PC-9 (cell line): ENCODE measurements at places on chromosomes 7 and 10. TPM values are rescaled to one million over a fixed set of nuclear protein-coding genes. Genes with fewer than 3 reads are reported as not detected.

The CNNM1 gene
- not detected in 2 replicates for total RNA-seq

DNA sequence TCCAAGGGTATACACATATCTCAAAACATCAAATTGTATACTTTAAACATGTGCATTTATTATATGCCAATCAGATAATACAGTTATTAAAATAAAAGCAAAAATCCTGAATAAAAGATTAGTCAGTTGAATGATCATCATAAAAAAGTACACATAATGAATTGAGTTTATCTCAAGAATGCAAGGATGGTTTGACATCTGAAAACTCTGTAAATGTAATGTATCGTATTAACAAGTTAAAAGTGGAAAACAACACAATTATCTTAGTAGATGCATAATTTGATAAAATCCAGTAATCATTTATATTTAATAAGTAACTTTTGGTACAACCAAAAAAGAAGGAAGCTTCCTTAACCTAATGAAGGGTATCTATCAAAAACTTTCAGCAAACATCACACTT is 86.6 kb downstream of the COL28A1 start:
- no peaks in the 10 kb centered on the region for H3K36me3 ChIP-seq
- no peak for DNase-seq
- no peak overlapping the region for H3K27ac ChIP-seq

The IDI2 gene
- total RNA-seq, result not detected in 2 replicates

The PRKAR2B gene
- 2.7 and 2.9 TPM in 2 replicates for total RNA-seq

- no peaks in the 10 kb centered on the region for H3K27me3 ChIP-seq
- no peak for DNase-seq
- no peak overlapping the region for H3K4me3 ChIP-seq
- no peaks in the 10 kb centered on the region for H3K36me3 ChIP-seq
Observed at GRCh38 chr10:66782776-66783175, 143.1 kb upstream of the LRRTM3 start.

- peak overlapping the region; percentile 92; the same call in 1 of the 2 replicates for H3K4me3 ChIP-seq
- no peaks in the 10 kb centered on the region for H3K36me3 ChIP-seq
- no peaks in the 10 kb centered on the region for H3K27me3 ChIP-seq
- peaks cover 28% of the 10 kb centered on the region for H3K4me1 ChIP-seq
- H3K27ac ChIP-seq, result peak overlapping the region; percentile 72
Observed at GRCh38 chr10:124918906-124919305, 23.0 kb upstream of the ZRANB1 start.

DNA sequence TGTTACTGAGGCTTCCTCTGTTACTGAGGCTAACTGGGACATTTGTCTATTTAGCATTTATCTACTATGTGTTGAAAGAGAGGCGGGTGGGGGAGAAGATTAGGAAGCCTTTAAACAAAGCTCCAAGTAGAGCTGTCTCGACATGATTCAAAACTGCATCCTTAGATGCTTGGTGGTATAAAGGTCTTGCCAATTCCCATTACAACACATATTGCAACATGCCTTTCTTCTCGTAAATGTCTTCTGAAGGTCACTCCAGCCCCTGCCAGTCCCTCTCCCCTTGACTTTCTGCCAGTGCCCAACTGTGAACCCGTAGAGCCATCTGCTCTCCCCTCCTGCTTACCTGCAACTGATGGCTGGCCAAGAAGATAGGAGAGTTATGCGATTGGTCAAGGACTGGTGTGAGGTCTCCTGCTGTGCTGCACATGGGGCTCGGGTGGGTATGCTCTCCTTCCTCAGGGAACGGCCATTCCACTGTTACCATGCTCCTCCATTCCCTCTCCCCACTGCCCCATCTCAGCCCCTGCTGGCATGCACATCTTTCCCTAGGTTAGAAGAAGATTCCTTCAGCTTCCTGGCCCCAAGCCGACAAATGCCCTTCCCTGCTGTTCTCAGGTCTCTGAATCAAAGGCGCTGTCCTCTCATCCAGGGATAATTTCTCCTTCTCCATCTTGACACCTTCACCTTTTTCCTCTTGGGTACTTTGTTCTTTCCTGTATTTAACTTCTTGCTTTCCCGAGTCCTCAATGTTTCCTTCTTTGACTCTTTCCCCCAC is 43.6 kb upstream of the ZNF32 start:
- no peak for DNase-seq
- H3K4me3 ChIP-seq, result no peak overlapping the region
- H3K27me3 ChIP-seq, result peaks cover 79% of the 10 kb centered on the region
- H3K27ac ChIP-seq, result no peak overlapping the region
- H3K4me1 ChIP-seq, result no peaks in the 10 kb centered on the region
- no peaks in the 10 kb centered on the region for H3K36me3 ChIP-seq

DNA sequence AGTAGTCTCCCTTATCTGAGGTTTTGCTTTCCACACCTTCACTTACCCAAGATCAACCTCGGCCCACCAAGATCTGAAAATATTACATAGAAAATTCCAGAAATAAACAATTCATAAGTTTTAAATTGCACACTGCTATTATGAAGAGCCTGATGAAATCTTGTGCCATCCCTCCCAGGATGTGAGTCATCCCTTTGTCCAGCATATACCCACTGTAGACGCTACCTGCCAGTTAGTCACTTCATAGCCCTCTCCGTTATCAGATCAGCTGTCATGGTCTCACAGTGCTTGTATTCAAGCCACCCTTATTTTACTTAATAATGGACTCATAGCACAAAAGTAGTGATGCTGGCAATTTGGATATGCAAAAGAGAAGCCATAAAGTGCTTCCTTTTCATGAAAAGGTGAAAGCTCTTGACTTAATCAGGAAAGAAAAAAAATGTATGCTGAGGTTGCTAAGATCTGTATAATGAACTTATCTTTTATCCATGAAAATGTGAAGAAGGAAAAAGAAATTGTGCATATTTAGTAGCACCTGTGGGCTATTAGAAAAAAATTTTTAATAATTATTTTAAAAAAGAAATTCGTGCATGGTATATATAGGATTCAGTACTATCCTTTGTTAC is 9.8 kb upstream of the MRPS16 start:
- no peak overlapping the region for H3K4me3 ChIP-seq
- no peaks in the 10 kb centered on the region for H3K27me3 ChIP-seq
- peak; percentile 61 for DNase-seq
- H3K27ac ChIP-seq, result peak overlapping the region; percentile 91
- no peaks in the 10 kb centered on the region for H3K36me3 ChIP-seq

The DLD gene
- 109 and 157 TPM in 2 replicates for total RNA-seq

The CYP3A5 gene
- total RNA-seq, result 2.0 and 3.2 TPM in 2 replicates

DNA sequence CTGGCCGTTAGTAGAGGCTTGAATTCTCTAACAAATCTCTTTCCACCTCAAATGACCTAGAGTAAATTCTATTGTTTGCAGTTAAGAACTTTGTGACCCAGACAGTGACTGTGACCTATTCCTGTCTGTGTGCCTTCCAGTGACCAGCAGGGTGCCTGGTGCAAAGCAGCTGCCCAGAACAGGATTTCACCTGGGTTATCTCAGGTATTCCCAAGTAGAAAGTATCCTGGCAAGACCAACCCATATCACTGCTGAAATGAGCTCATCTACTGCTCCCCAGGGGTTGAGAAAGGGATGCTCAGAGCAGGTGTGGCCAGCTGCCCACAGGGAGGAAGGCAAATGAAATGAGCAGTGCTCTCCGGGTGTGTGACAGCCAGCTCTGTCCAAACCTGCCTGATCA is 2.1 kb upstream of the MSMB start:
- DNase-seq, result peak; percentile 35
- no peak overlapping the region for H3K4me3 ChIP-seq
- H3K27ac ChIP-seq, result no peak overlapping the region
- H3K4me1 ChIP-seq, result no peaks in the 10 kb centered on the region

GRCh38 chr7:127891144-127891543 is 140.1 kb downstream of the LRRC4 start:
- no peak overlapping the region for H3K4me3 ChIP-seq
- H3K36me3 ChIP-seq, result peaks cover 45% of the 10 kb centered on the region
- H3K27ac ChIP-seq, result no peak overlapping the region
- DNase-seq, result no peak
- peaks cover 13% of the 10 kb centered on the region; the same call in 1 of the 2 replicates for H3K4me1 ChIP-seq

- no peak overlapping the region for H3K4me3 ChIP-seq
- no peaks in the 10 kb centered on the region for H3K4me1 ChIP-seq
- no peaks in the 10 kb centered on the region for H3K27me3 ChIP-seq
- no peak overlapping the region for H3K27ac ChIP-seq
- no peak for DNase-seq
Observed at GRCh38 chr7:80240265-80241025, 105.8 kb downstream of the GNAI1 start.

DNA sequence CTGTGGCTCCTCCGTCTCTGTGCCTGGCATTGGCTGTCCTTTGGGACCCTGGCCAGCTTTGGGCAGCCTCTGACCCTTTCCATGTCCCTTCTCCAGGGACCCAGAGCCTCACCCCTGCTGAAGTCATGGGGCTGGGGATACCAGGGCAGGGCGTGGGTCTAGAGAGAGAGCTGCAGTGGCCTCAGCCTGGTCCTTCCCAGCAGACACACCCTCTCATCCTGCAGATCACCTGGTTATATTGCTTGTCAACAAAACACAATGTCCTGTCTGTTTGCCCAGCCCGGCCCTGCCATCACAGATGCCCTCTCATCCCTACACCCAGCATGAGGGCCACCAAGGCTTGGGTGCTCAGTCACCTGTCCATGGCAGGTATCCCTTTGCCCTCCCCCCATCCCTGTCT is 1.8 kb downstream of the MUC17 start:
- H3K4me1 ChIP-seq, result peaks cover 7% of the 10 kb centered on the region
- DNase-seq, result no peak
- no peak overlapping the region for H3K27ac ChIP-seq
- no peak overlapping the region for H3K4me3 ChIP-seq

DNA sequence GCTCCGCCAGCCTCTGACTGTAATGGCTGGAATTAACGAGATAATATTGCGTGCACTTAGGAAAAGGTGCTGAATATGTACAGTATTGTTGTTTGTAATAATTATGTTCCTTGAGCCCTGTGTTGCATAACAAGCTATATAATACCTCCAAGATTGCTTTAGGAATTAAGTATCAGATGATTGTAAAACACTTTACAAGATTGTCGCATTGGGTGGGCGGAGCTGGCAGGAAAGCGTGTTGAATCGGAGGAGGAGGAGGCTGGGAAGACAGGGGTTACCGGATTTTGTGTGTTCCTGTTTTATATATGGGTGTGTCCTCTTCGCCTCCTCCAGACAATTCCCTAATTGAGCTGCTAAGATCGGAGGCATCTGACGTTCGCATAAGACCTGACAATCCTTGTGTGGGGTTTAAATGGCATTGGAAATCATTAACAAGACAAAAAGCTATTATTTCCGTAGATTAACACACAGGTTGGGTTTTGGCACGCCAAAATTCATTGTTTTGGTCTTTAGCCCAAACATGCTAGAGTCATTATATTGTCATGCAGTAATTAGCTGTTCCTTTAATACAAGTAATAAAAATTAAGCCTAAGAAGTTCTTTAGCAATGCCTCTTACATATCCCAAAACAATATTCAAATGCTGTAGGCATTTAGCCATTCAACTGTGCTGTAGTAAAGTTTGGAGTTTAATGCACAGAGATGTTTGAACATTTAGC is 192.9 kb upstream of the SH2B2 start:
- DNase-seq, result no peak
- no peaks in the 10 kb centered on the region for H3K27me3 ChIP-seq
- H3K4me1 ChIP-seq, result no peaks in the 10 kb centered on the region; the same call in 1 of the 2 replicates
- H3K4me3 ChIP-seq, result no peak overlapping the region

DNA sequence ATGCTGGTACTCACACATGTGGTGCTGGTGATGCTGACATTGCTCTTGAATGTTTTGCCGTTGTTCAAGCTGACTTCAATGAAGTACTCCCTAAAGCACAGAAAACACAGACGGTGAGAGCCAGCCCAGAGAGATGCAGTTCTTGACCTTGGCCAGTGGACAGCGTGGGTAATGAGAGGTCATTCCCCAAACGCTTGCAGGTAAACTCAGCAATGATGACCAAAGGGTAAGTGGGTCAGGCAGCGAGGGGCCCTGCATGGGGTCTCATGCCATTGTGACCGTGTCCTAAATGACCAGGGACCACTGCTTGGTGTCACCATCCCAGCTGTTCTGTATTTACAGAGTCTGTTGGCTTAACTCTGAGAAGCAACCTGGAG is 32.8 kb upstream of the ANTXRL start:
- H3K4me1 ChIP-seq, result 0 out of 2 replicates have a peak, but pooled peaks cover 4% of the 10 kb centered on the region
- H3K27me3 ChIP-seq, result no peaks in the 10 kb centered on the region
- no peaks in the 10 kb centered on the region for H3K36me3 ChIP-seq
- no peak overlapping the region for H3K27ac ChIP-seq
- H3K4me3 ChIP-seq, result no peak overlapping the region
- no peak for DNase-seq

DNA sequence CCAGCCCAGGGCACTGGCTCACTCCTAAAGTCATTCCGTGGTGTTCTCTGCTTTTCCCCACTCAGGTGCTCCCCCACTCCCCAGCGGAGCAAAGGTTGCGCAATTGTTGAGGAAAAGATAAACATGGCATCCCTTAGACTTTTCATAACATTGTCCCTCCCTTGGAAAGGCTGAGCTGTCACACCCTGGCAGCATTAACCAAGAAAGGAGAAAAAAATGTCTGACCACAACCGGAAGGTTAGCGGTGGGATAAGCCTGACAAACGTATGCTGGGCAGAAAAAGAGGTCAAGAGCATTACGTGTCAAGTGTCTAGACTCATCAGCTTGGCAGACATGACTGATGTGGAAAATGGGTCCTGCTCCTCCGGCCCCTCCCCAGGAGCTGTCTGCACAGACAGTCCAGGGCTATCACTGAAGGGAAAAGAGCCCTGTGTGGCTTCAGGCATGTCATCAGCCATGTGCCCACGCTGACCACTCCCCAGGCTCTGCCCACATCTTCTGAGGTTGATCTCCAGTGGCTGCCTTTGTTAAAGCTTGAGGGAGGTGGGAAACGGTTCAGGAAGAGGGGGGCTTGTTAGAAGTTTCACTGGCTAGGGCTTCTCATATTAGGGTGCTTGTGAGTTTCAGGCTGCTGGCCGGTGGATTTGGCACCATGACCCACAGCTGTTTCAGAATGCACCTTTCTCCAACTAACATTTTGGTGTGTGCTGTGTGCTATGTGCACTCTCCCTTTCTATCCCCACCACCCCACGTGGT is 30.1 kb downstream of the BTBD16 start:
- no peak for DNase-seq
- H3K36me3 ChIP-seq, result no peaks in the 10 kb centered on the region
- no peaks in the 10 kb centered on the region for H3K27me3 ChIP-seq
- H3K27ac ChIP-seq, result no peak overlapping the region
- no peaks in the 10 kb centered on the region for H3K4me1 ChIP-seq

GRCh38 chr10:71970331-71970730 is 6.1 kb downstream of the CHST3 start:
- no peaks in the 10 kb centered on the region for H3K36me3 ChIP-seq
- H3K4me1 ChIP-seq, result peaks cover 50% of the 10 kb centered on the region
- H3K4me3 ChIP-seq, result no peak overlapping the region

The HTR7 gene
- 0.52 and 0.55 TPM in 2 replicates for total RNA-seq

GRCh38 chr7:142787034-142787768 is 16.4 kb downstream of the PRSS2 start:
- no peak for DNase-seq
- H3K4me1 ChIP-seq, result peaks cover 16% of the 10 kb centered on the region
- no peaks in the 10 kb centered on the region for H3K27me3 ChIP-seq
- H3K27ac ChIP-seq, result no peak overlapping the region

DNA sequence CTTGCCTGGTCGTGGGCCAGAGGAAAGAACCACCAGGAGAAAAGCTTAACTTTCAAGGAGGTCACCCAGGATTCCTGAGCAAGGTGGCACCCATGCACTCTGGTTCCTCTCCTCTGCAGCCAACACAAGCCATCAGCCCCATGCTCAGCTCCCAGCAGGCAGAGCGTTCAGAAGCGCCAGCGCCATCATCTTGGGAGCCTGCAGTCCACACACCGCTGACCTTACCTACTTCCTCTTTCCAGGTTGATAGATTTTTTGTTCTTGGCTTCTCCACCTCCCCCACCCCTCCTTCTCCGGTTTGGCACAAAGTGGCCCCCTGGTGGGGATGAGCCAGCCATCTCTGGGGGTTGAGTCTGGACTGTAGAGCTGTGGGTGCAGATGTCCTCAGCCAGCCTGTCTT is 1.7 kb upstream of the WDR86 start:
- DNase-seq, result no peak
- H3K36me3 ChIP-seq, result no peaks in the 10 kb centered on the region
- H3K4me3 ChIP-seq, result no peak overlapping the region
- no peak overlapping the region for H3K27ac ChIP-seq
